Activated T-cell treated with anti-CD3 and anti-CD28 coated beads for 24 hours (primary cell): ENCODE measurements at places on chromosomes 2 and 18.
A peak's percentile ranks its signal among the peaks of the same experiment; 100 is the strongest.

DNA sequence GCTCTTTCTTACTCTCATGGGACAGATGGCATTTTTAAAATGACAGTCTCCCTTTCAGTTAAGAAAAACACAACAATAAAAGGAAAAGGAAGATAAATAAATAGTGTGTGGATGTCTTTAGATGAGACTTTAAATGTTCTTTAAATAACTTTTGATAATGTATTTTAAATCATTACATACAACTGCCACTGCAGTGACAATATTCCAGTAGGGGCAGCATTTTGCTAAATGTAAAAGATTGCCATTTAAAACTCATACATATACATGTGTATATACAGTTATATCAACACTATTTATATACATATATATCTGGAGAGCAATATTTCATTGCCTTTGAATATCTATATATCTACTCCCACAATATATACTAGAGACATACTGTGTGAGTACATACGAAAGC, 90.7 kb downstream of the INO80D start:
- DNase-seq = no peak

DNA sequence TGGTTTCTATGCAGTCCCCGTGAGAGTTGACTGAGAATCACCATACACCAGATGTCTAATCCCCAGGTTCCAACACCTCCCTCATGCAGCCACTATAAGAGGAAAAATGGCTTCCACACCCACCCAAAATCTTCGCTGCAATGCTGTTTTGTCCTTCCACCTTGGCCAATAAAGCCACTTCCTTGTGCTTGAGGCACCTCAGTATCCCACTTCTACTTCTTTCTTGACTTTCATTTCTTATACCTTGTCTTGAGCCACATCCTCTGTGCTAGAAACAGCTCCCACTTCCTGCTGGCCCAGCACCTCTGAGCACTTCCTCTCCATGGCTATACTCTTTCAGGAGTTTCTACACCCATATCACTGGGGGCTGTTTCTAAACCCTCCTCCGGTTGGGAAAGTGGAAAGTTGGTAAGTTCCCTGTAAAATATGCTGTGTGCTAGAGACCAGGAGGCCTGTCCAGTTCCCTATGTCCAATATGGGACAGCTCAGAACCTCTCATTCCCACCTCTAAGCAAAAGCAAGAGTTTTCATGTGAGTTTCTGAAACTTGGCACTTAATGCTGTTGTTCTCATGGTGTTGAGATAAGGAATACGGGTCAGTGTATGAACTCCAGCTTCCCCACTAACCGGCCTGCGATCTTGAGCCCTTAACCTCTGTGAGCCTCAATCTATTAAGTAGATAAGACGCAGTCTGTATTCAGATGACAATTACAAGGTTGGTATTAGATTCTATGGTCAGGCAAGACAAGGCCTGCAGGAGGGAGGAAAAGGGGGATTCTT, 209.1 kb upstream of the ID2 start:
- no peak for DNase-seq

- no peak for DNase-seq
Observed at GRCh38 chr18:23847321-23847986, 158.2 kb downstream of the LAMA3 start.

DNA sequence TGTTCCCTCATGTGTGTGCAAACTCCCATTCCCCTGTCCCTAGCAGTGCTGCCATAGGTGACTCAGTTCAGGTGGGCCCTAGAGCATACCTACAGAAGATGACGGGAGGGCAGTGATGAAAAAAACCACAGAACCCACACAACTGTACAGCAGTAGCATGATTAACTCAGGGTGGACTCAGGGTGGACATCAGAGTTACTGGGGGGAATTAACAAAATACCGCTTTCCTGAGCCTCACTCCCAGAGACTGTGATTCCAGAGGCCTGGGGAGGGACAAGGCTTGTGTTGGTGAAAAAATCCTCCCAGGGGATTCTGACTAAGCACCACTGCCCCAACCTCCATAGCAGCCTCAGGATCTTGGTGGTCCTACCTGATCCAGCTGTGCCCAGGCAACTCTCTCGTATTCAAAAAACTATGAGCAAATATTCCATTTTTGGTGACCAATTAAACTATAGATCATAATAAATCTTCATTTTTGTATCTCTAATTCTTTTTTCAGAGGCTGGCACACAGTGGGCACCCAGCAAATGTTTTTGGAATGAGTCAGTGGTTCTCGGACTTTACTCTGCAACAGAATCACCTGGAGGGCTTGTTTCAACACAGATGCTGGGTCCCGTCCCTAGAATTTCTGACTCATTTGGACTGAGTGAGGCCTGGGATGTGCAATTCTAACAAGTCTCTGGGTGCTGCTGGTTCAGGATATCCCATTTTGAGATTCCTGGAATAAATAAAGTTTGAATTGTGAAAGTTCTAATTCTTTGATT, 84.1 kb upstream of the NABP1 start:
- no peak for DNase-seq

- no peak for DNase-seq
Observed at GRCh38 chr2:240432820-240433801, 2.4 kb upstream of the GPC1 start.

DNA sequence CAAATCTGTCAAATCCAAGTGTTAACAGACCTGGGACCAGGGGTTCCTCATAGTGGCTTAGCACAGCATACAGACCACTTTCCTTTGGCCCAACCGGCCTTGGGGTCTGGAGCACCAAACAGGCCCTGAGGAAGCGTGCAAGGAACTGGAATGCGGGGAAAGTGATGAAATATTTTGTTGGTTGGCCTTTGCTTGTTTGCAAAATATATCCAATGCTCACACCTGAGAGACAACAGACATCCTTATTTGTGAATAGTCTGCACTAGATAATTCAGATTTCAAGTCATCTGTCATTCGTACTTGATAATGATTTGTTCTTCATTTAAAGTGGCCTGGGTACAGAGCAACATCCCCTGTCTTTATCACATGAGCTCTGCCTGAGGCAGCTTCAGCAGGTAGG, 43.5 kb downstream of the ABCG8 start:
- no peak for DNase-seq

DNA sequence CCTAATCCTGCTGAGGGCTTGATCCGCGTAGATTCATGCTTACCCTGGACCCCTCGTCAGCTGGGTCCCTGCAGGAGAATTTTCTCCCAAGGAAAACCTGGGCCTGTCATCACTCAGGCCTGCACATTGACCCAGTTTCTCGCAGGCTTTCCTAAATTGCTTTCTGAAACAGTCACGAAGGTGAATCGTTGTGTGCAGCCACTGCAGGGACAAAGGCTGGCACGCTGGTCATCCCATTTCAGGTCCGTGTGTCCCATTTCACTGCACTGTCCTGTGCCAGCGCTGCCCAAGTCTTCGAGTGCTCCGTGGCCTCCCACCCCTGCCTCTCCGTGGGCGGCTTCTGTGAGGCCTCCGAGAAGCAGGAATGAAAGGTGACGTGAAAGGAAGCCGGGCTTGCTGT, 62.8 kb upstream of the YWHAQ start:
- no peak for DNase-seq

DNA sequence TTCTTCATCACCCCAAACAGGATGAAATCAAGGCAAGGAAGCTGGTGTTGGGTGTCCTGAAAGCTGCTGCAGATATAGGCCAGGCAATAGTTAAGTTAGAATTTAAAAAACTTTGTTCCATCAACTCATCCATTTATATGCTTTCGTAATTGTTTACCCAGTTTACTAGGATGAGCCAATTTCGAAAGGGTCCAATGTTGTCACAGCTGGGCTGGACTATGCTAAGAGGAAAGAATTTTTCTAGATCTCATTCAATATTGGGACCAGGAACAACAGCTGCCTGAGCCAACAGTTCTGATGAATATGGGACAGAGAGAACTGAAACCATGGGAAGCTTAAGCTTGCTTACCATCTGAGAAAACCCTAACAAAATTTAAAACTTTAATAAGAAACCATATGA, 21.6 kb upstream of the SP3 start:
- no peak for DNase-seq

- no peak for DNase-seq
Observed at GRCh38 chr18:55654986-55655385, 67.0 kb upstream of the TCF4 start.

GRCh38 chr2:44515416-44515815, 153.7 kb downstream of the CAMKMT start:
- no peak for DNase-seq

DNA sequence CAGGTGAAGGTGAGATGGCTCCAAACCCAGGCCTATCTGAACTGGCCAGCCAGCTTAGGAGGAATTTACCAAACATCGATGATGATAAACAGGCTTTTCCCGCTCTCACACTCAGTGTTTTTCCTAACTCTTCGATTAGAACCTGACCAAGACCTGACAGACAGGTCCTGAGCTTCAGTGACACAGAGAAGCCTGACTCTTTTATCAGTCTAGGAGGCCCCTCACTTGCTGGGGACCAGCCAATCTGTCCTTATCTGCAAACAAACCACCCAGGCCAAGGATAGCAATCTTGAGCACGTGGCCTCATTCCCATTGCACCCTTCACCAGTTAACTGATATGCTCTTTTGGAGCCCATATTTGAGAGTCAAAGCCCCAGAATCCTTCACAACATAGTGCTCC, 1.9 kb upstream of the ITSN2 start:
- no peak for DNase-seq

DNA sequence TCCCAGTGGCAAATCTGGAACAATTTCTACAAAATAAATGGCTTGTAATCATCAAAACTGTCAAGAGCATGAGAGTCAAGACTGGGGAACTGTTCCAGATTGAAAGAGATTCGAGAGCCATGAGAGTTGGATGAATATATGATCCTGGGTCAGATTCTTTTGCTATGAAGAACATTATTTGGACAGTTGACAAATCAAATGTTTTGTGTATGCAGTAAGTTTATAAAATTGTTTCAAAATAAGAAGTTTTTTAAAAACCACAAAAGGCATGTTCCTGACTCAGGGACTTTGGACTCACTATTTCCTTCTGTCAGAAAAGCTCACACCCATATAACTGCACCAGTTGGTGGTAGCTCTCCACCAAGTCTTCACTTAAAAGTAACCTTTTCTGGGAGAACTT, 38.5 kb downstream of the ROCK2 start:
- no peak for DNase-seq

DNA sequence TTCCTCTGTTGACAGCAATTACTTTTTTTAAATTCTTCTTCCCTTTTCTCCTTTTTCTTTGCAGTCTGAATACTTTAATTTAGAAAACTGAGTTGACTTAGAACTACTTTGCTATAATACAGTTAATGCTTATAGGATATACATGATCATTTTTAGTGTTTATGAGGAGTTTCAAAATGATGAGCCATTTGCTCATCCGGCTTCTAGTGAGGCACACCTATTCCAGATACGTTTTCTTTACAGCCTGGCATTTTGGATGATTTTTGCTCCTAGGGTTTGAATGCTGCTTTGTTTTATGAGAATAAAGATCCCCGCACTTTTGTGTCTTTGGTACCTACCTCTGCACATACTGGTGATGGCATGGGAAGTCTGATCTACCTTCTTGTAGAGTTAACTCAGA, 52.8 kb downstream of the EIF5B start:
- DNase-seq = no peak

GRCh38 chr18:62844850-62845643, 129.7 kb downstream of the PHLPP1 start:
- DNase-seq = peak; percentile 20

GRCh38 chr18:2494921-2495320, 76.4 kb downstream of the METTL4 start:
- DNase-seq = no peak

GRCh38 chr2:139122711-139123158, 342.5 kb upstream of the NXPH2 start:
- no peak for DNase-seq

- DNase-seq = no peak
Observed at GRCh38 chr2:161134547-161135518, 25.4 kb upstream of the TANK start.

- no peak for DNase-seq
Observed at GRCh38 chr2:101792208-101792607, 94.7 kb downstream of the MAP4K4 start.

DNA sequence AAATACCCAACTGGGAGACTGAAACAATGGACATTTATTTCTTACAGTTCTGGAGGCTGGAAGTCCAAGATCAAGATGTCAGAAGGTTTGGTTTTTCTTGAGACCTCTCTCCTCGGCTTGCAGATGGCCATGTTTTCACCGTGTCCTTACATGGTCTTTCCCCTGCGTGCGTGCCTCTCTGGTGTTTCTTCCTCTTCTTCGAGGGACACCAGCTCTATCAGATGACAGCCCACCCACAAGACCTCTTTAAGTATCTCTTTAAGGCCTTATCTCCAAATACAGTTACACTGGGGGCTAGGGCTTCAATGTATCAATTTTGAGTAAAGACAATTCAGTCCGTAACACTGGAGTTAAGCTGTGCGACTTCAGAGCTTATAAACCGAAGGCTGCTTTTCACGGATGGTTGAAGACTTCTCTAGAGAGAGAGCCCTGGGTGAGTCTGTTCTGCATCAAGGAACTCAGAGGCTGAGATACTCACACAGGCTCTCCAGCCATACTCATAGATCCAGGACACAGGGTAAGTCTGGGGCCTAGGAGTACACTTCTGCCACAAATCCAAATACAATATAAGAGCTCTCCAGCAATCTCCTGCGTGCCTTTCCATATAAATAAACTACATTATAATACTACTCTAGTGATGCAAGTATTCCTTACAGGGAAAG, 339.9 kb upstream of the PKDCC start:
- no peak for DNase-seq

- no peak for DNase-seq
Observed at GRCh38 chr18:9417073-9417851, 58.1 kb upstream of the RALBP1 start.

DNA sequence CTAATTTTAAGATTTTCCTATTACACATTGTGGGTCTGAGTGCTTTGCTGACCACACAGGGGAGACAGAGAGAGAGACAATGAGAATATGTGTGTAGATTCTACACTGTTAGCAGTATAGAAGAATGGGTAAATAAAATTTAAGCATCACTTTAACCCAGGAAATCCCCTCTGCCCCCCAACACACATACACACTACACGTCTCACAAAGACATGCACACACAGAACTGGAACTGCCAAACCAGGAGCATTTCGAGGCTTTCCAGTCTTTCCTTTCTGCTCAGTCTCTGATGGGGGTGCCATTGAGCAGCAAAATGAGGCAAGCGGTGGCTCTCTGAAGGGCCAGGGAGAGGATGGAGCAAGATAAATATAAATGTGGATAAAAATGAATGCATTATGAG, 2.5 kb downstream of the MERTK start:
- no peak for DNase-seq

GRCh38 chr2:98385050-98385699, 38.9 kb downstream of the CNGA3 start:
- DNase-seq = peak; percentile 66

DNA sequence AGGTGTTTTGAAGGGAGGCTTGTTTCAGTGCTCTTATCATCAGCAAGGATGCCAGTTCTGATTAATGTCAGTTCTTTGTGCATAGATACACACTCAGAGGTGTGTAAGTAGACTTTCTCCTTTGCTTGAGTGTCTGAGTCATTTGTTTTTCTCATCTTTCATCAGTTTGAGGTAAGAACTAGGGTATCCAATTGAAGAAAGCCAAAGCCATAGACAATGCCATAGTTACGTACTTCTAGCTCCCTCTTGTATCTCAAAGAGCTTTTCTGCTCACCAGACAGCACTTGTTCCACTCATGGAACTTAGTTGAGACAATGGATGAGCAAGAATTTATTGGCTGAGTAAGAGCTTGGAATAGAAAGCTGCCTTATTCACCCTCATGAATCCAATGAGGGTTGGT, 520.1 kb downstream of the PIK3C3 start:
- no peak for DNase-seq

GRCh38 chr2:68185541-68186164, 28.0 kb downstream of the PNO1 start:
- peak; percentile 38 for DNase-seq
